Urinary bladder (tissue), 4 donors: ENCODE measurements at places on chromosomes 1 and 21. TPM values are rescaled to one million over a fixed set of nuclear protein-coding genes. Genes with fewer than 3 reads are reported as not detected.

Gene KMO
- 0.35 TPM for polyA plus RNA-seq

- no peak for DNase-seq
Measured at GRCh38 chr1:39261712-39262221, 57.3 kb downstream of the MACF1 start.

- DNase-seq, result no peak
Measured at GRCh38 chr1:184935920-184936798, 38.1 kb downstream of the NIBAN1 start.

Gene TRIM45
- polyA plus RNA-seq, result 5.7 TPM

DNA sequence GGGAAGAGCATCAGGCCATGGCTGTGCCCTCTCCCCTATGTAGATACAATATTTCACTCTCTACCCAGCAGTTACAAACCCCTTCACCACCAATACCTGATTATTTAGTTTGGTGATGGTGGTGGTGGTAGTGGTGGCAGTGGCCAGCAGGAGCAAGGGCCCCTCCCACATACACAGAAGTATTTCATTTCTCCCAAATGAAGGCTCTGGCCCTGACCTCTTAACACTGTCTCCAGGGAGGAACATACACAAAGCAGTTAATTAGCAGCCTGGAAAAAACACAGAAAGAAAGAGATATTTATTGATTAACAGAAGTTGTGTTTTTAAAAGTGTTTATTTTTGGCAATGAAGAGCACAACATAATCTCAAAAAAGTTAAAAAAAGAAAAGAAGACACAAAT, 212.7 kb upstream of the SAMSN1 start:
- DNase-seq, result no peak

DNA sequence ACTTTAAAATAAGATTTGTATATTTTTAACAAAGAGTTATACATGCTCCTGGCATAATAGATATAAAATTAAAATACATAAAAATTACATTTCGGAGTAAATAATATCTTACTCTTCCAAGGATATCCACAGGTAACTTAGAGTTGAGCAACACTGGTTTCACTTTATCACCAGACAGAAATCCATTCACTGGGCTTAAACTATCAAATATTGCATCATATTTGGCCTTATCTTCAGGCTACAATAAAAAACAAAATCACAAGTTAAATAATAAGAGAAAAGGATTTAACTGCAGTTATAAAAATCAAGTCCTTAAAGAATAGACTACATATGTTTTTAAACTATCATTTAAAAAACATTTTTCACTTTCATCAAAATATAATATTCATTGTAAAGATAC, 55.5 kb downstream of the EPS15 start:
- no peak for DNase-seq

- DNase-seq, result no peak
Measured at GRCh38 chr1:210505601-210506496, 177.1 kb downstream of the HHAT start.

- DNase-seq, result no peak
Measured at GRCh38 chr21:25568246-25568645, 39.0 kb downstream of the MRPL39 start.

Gene PERM1
- polyA plus RNA-seq, result 0.73 TPM

- no peak for DNase-seq
Measured at GRCh38 chr1:156964441-156964840, 44.0 kb downstream of the LRRC71 start.

- DNase-seq, result no peak
Measured at GRCh38 chr1:30697571-30698376, 25.6 kb downstream of the MATN1 start.

GRCh38 chr1:109161858-109162606, 48.1 kb downstream of the ELAPOR1 start:
- no peak for DNase-seq

- no peak for DNase-seq
Measured at GRCh38 chr1:175976865-175977642, 230.0 kb downstream of the COP1 start.

Gene NTMT2
- not detected for polyA plus RNA-seq

DNA sequence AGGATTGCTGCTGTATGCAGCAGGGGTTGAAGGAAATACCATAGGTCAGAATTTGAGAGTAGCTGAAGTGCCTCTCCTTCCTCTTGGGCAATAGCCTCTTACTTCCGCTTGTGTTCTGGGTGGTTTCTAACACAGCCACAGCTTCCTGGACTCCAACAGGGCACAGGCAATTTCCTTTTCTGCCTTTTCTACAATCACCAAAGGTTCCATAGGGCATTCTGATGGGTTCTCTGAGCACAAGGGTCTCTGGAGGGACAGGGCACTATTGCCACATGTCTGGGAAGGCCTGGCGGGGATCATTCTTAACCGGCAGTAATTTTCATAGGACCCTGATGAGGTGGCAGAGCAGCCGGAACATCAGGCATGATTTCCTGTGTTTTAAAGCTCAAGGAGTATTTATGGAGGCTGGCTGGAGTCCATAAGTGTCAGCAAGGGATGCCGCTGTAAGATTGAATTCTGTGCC, 5.5 kb upstream of the AGTRAP start:
- DNase-seq, result no peak

GRCh38 chr1:226887006-226887405, 16.6 kb downstream of the PSEN2 start:
- DNase-seq, result no peak

DNA sequence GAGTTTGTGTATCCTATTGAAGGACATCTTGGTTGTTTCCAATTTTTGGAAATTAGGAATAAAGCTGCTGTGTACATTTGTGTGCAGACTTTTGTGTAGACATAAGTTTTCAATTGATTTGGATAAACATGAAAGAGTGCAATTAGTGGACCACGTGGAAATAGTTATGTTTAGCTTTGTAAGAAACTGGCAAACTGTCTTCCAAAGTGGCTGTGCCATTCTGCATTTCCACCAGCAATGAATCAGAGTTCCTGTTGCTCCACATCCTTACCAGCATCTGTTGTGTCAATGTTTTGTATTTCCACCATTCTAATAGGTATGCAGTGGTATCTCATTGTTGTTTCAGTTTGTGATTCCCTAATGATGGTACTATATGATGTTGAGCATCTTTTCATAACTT, 46.5 kb downstream of the FH start:
- no peak for DNase-seq

Gene PLEKHN1
- 4.2 TPM for polyA plus RNA-seq

DNA sequence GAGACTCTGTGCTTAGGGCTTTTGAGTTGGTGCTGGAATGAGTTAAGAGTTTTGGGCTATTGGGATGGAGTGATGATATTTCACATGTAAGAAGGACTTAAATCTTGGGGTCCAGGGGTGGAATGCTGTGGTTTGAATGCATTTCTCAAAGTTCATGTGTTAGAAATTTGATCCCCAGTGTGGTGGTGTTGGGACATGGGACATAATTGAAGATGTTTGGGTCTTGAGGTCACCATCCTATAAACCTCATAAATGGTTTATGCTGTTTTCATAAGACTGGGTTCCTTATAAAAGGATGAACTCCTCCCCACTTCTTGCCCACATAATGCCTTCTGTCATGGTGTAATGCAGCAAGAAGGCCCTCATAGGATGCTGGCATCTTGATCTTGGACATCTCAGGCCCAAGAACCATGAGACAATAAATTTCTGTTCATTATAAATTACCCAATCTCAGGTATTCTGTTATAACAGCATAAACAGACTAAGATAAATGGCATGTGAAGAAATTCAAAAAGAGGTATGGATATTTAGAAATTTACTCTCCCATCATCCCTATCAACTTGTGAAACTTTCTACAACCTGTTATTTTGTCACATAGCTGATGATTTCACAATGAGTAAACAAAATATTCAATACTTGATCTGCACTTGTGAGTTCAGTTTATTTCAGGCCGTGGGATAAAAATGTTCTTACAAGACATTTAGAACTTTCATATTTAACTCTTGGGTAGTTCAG, 48.0 kb upstream of the NEK7 start:
- DNase-seq, result no peak

Gene GPR25
- polyA plus RNA-seq, result 0.06 TPM

DNA sequence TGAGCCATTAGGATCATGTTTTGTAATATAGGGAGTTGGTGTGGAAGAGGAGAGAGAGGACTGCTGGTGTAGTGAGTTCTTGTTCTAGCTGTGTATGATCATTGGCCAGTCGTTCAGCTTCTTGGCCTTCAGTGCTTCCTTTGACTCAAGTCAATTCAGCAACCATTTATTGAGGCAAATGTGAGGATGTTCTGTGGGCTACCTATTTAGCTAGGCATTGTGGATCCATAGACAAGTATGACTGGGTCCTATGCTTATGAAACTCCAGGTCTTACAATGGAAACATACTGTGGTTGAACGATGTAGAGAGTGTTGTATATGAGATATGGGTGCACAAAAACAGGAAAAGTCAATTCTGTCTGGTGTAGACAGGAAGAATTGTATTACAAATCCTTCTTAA, 41.7 kb downstream of the NFIA start:
- no peak for DNase-seq

- no peak for DNase-seq
Measured at GRCh38 chr21:36347278-36347961, 27.4 kb downstream of the MORC3 start.

Gene SLC26A9
- polyA plus RNA-seq, result not detected

Gene EDARADD
- 2.8 TPM for polyA plus RNA-seq

GRCh38 chr1:42684139-42684538, 1.9 kb downstream of the YBX1 start:
- DNase-seq, result no peak

Gene PIGC
- polyA plus RNA-seq, result 36.8 TPM

DNA sequence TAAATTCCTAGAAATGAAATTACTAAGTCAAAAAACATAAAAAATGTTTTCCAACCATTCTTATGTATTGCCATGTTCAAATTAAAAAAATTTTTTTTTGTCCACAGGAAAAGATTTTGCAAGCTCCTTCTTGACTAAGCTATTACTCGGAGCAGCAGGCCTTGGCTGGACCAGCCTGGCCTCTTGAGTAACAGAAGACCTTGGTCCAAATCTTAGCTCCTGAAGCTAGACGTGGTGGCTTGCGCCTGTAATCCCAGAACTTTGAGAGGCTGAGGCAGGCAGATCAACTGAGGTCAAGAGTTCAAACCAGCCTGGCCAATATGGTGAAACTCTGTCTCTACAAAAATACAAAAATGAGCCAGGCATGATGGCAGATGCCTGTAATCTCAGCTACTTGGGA, 77.6 kb downstream of the CLSTN1 start:
- no peak for DNase-seq

- no peak for DNase-seq
Measured at GRCh38 chr1:229344139-229344538, 1.3 kb upstream of the CCSAP start.

GRCh38 chr1:157438146-157438545, 114.2 kb downstream of the FCRL5 start:
- no peak for DNase-seq

Gene MPZL1
- polyA plus RNA-seq, result 79.4 TPM
